ENCODE measurements at places on chromosomes 12 and 14.

DNA sequence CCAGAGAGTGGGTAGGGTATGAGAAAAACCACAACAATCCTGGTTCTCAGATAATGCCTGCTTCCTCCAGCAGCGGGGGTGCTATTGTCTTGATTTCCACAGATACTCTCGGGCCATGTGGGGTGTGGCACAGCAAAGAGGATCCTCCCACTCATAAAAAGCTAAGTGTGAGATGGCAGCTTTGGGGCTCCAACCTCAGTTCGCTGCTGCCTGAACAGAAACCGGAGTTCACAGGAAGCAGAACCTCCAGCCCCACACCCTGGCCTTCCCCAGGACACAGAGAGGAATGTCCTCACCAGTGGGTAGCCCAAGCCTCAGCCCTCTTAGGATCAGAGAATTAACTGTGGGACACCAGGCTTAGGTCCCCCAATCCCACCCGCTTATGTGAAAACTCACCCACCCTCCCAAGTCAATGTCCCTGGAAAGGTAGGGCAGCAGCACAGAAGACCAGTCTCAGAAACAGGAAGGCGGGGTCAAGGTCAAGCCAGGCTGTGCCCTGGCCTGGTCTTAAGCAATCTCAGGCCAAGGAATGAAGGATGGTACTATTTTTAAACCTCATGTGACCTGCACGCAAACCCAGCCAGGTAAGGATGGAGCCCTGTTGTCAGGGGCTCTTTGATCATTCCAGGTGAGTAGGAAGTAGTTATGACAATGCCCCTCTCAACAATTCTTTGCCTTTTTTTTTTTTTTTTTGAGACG, 9.0 kb downstream of the KCTD10 start:
- no peak for DNase-seq

DNA sequence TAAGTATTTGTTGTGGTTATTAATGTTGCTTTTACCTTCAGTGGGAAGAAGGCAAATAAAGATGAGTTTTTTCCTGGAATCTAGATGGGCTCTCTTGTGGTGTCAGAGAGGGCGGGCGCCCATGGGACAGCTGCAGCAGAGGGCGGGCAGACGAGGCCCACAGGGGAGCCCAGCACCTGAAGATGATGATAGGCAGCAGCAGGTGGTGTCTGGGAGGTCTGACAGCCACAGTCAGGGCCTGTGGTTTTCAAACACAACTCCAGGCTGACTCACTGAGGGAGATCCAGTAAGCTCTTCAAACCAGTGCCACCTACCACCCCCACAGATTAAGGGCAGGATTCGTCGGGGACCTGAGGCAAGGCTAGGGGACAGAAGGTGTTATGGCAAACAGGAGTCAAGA, 42.8 kb downstream of the NKX2-1 start:
- no peak for DNase-seq

DNA sequence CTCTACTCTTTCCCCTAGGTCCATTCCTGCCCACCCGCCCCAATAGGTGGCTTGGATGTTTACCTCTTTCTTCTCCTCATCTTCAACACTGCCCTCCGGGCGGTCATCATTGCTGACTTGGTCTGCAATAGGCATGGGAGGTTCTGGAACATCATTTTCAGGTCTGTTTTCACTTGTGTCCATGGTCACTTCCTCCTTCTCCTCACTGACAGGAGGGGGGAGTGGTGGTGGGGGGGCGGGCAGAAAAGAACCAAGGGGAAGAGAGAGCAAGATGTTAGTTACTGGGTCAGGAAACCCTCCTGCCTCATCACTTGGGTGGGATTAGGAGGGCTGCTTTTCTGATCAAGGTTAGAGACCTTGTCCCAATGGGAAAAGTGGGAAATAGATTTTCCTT, 12.1 kb upstream of the CDH24 start:
- DNase-seq: no peak

GRCh38 chr14:55581342-55581771, 1.4 kb downstream of the KTN1 start:
- no peak for DNase-seq

- no peak for DNase-seq
Observed at GRCh38 chr12:57156701-57157403, 9.4 kb upstream of the LRP1-AS start.

DNA sequence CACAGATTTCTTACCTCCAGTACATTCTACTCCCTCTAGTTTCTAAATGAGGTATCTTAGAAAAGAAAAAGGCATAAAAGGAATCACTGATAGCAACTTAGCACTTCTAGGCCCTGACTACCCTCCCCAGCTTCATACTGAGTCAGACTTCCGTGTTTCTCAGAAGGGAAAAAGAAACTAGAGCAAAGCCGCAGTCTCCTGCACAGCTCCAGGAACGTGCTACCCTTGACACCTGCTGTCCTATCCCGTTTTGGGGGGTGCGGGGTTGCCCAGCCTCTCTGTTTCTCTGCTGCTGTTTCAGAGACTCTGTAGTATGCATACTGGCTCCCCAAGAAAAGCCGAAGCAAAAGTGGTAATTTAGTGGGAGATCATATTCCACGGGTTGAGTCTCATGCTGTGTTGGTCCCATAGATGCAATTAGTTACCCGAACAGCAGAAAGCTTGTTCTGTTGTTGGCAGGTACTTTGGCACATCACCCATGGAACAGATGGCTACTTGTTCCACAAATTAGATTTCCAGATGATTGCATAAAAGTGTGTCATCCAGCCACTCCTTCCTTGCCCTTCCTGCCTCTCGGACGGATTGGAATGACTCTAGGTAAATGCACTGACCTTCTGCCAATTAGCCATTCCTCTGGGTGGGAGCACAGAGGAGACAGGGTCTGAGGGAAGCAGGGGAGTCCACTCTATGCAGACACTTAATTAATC, 438.1 kb downstream of the FUT8 start:
- no peak for DNase-seq

- peak; percentile 43 for DNase-seq
Observed at GRCh38 chr12:122870867-122871664, 24.9 kb downstream of the VPS37B start.

DNA sequence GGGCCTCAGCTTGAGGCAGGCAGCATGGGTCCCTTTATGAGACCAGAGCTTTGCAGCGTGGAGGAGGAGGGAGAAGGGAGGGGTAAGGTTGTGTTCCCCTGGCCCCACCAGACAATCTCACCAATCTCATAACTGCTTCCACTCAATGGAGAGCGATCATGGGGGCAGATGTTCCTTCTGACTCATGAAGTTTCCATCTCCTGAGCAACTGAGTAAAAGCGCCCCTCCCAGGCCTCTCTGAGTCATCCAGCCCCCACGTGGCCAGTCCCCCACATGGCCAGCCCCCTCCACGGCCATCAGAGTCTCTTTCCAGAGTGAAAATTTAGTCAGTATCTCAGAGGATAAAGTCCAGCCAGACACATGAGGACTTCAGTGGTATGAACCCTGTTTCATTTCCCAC, 39.2 kb upstream of the PLXNC1 start:
- no peak for DNase-seq

DNA sequence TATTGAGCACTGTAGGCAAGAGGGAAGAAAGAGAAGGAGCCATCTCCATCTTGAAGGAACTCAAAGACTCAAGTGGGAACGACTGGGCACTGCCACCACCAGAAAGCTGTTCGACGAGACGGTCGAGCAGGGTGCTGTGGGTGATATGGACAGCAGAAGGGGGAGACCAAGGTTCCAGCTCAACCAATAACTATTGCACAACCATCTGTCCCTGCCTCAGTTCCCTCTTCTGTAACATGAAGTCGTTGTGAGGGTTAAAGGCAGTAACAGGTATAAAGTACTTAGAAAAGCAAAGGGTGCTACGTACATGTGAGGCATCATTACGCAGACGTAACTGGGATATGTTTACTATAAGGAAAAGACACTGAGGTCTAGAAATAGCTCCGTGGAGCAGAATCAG, 13.9 kb upstream of the BDKRB1 start:
- DNase-seq: no peak

DNA sequence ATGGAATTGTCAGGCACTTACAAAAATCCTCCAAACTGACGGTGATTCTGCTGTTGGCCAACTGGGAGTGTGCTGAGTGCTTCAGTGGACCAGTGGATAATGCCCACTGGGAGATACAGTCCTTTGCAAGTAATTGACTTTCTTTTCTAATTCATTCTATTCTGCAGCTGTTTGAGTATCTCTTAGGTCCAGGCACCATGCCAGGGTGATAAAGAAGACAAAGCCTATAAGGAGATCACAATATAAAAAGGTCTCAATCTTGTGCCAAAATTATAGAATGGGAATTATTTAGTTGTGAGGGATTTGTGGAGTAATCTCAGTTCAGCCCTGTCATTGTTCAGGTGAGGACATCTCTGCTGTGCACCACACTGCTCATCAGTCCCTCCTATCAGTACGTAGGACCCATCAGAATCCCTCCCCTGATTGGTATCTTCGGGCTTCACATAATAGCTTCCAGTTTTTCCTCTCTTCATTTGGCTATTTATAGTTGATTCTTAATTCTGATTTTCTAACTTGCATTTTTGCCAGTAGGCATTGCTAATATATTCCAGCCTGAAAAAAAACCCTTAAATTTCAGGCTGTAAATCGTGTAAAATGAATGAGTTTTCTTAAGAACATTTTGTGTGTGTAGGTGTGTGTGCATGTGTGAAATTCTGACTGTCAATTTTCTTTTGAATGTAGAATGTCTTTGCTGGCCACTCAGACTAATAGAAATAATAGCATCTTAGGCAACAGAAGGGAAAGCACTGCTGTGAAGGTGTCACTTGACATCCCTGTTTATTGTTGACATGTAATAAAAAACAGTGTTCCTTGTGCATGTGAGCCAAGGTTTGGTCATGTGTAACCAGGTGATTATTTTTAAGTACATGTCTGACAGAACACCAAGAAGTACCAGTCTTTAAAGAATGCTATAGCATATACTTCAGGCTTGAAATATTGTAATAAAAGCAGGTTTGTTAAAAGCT, 457.6 kb upstream of the RGS6 start:
- no peak for DNase-seq
